ENCODE measurements at places on chromosomes 12 and 14.

DNA sequence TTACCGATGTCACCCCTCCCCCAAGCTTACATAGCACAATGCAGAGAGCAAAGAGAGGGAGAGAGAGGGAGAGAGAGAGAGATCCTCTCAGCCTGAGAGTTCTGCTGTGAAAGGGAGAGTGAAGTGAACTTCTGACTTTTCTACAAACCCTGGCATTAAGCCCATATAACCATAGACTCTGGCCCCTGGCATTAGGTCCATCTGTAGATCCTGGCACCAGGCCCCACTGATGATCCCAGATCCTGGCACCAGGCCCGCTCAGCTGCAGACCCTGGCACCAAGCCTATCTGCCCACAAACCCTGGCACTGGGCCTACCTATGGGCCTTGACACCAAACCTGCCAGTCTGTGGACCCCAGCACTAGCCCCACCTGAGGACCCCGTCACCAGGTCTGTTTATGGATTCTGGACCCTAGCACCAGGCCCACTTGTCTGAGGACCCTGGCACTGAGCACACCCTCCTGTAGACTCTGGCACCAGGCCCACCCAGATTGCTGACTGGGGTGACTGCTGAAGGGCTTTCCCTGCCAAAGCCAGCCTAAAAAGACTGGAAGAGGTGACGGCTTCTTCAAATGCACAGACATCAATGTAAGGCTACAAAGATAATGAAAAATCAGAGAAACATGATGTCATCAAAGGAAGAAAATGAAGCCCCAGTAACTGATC, 14.5 kb upstream of the KRT83 start:
- no peak for DNase-seq

- DNase-seq: no peak
These were observed 92.6 kb downstream of the RFLNA start for GRCh38 chr12:124387528-124387911.

DNA sequence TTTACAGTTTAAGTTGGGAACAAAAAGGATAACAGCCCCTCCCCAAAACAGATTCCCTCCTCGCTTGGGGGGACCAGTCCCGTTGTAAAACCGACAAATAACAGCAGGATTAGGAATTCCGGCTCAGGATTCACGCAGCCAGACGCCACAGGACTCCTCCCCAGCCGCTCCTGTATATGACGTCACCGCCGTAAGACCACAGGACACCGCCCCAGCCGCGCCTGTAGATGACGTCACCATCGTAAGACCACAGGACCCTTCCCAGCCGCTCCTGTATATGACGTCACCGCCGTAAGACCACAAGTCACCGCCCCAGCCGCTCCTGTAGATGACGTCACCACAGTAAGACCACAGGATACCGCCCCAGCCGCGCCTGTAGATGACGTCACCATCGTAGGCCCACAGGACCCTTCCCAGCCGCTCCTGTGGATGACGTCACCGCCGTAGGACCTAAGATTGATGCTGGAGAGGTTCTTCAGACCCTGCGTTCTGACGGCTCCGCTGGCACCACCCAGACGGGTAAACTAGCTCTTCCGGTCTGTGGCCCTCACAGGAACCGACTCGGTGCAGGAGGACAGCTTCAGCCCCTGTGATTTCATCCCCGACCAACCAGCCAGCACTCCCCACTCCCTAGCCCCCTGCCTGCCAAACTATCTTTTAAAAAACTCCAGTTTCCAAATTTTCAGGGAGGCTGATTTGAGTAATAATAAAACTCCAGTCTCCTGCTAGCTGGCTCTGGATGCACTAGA, 43.9 kb upstream of the FBRSL1 start:
- DNase-seq: no peak

DNA sequence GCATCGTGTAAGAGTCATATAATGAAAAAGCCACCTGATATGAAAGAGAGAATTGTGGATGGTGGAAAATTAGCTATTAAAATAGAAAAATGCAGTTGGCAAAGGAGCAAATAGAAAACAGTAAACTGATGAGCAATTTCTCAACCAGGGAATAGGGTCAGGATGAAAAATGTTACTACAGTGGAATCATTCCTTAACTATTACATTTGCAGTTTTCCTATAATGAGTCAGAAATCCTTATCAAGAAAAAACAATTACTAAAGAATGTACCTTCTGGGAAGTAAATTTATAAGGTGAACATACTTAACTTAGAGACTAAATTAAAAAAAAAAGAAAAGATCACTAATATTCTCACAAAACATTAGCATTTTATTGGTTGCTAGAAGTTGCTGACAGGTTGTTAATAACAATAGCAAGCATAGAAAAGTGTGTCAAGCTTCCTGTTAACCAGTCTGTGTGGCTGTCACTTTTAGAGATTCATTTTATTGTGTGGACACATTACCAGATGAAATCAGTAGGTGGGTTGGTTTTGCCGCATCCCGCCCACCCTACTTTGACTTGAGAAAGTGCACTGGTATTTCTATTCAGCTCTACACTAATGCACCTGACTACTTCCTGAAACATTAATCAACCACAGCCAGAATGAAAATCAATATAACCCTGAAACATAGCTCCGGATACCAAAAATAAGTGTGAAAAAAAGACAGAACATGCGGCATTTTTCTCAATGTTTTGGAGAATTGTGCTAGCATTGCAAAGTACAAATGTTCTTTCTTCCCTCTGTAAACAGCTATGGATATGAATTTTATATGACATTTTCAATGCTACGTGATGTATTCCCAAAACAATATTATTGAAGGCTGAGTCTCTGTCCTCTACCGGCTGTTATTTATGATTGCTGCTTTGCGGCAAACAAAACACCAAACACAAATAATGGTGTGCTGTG, 576.7 kb downstream of the SLC16A7 start:
- DNase-seq: no peak

DNA sequence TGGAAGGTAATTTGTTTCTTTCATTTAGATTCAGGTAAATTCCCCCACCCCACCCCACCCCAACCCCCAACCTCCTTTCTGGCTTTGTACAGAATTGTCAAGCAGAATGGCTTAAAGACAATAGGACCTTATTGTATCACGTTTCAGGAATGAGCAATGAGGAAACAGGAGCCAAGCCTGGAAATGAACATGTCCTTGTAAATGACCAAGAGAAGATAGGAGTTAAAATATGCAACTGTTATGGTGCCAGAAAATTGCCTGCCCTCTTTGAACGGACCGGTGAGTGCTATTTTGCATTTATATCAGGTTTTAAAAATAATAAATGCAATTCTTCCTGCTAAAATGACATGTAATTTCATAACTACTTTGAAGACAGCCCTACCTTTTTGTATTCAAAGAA, 141.6 kb upstream of the PELI2 start:
- no peak for DNase-seq

- no peak for DNase-seq
These were observed 255.6 kb downstream of the TTC6 start for GRCh38 chr14:37851054-37851453.

GRCh38 chr12:47302111-47302671, 222.4 kb upstream of the AMIGO2 start:
- DNase-seq: peak; percentile 37

- DNase-seq: no peak
These were observed 11.8 kb downstream of the TMCC3 start for GRCh38 chr12:94638521-94638920.

DNA sequence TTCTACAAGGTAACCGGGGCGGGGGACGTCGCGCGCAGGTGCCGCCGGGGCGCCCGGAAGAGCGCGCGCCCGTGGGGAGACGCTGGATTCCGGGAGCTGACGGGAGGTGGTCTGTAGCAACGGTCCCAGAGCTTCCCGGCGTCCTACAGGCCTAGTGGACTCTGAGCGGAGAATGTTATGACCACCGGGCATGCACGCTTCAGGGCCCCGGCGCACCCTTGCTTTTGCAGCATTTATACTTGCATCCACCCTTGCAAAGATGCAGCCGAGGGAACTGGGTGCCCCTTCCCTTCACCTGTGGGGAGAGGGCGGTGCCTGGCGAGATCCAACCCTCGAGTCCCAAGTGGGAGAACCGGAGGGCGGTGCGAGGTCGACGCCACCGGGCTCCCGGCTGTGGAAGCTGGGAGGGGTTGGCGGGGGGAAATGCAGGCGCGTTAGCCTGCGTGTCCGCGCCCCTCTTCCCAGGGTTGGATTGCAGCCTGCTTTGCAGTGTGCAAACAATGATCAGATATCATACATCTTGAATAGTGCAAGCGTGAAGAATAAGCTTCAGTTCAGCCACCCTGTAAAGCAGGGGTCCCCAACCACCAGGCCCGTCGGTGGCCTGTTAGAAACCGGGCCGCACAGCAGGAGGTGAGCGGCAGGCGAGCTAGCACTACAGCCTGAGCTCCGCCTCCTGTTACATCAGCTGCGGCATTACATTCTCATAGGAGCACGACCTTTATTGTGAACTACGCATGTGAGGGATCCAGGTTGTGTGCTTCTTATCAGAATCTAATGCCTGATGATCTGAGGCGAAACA, 576 bp downstream of the ERP29 start:
- DNase-seq: peak; percentile 34

- no peak for DNase-seq
These were observed 43.8 kb upstream of the PSMA6 start for GRCh38 chr14:35248476-35248788.

DNA sequence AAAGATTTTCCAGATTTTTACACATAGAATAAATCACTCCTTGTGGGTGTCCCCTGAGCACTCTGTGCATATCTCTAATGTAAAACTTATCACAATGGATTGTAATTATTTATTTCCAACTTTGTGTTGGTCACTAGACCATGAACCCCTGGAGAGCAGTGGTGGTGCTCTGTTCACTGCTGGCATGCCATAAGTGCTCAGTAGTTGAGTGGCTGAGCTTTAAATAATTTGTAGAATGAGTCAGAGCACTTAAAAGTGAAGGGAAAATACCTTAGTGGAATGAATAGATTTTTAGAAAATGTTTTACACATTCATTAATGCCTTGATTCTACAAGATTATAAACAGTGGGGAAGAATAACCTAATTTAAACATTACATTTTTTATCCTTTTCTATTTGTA, 6.3 kb downstream of the MGAT4C start:
- no peak for DNase-seq

GRCh38 chr14:69648480-69649451, 37.4 kb downstream of the SUSD6 start:
- peak; percentile 45 for DNase-seq

GRCh38 chr14:101808020-101808641, 46.6 kb downstream of the PPP2R5C start:
- no peak for DNase-seq

DNA sequence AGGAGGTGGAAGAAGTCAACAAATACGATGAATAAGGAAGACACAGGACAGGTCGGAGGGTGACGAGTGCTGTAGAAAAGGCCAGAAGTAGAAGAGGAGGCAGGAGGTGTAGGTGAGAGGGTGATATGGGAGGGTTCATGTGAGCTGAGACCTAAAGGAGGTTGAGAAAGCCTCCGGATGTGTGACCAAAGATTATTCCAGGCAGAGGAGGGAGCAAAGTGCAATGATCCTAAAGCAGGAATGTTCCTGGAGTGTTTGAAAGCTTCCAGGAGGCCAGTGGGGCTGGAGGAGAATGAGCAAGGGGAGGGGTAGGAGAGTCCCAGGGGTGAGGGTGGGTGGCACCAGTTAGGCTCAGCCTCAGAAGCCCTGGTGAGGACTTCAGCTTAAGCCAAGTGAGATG, 216.8 kb downstream of the SLC15A4 start:
- no peak for DNase-seq

DNA sequence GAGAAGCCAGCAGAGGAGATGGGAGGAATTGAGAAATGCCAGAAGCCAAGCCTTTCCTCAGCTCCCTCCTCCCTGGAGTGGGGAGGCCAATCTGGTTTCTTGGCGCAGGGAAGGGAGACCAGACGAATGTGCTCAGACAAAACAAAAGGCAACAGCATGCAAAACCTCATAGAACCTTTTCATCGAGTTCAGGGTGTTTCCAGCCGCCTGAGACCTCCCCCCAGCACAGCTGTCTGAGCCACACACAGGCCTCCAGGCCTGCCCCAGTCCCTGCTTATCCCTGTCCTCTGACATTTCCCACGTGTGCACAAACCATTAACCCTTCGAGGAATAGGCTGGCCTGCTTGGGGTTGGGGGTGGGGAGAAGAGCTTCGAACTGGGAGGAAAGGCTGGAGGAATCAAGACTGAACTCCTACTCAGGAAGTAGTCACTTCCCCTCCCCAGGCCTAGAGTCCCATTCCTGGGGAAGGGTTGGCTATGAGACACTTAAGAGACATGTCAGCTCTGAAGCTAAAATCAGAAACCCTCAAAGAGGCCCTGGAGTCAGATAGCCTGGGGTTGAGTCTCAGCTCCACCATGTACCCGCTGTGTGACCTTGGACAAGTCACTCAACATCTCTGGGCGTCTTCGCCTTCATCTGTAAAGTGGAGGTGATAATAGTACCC, 10.7 kb downstream of the TBX3 start:
- DNase-seq: no peak

DNA sequence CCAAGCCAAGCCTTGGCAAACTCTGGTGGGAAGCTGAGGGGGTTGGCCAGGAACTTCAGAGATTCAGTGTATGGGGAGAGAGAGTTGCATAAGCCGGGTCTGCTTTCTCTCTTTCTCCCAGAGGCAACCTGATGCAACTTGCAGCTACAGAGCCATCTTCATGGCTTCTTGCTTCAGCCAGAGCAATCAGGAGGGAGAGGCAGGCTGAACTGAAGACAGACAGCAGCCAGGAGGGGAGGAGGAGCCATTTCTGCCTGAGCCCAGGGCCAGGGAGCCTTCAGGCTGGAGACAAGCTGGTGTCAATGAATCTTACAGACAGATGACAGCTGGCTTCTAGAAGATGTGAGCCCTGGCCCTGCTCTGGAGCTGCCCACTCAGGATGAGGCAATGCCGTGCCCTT, 18.7 kb downstream of the NPC2 start:
- no peak for DNase-seq

DNA sequence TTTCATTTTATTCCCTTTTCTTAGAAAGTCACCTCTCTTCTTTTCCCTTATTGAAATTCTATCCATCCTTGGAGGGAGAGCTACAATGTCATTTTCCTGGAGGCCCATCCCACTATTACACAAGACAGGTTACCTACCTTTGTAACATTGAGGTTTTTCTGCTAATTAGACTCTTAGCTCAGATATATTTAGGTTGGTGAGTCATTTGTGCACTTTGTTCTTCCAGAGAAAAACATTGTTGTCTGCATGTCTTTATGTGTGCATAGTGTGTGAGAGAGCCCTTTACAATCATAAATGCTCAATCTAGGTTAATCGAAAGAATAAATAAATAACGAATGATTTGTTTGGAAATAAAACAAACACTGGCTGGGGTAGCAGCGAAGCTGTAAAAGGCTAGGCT, 191.8 kb downstream of the DACT1 start:
- DNase-seq: no peak

GRCh38 chr12:131007031-131007739, 53.5 kb downstream of the ADGRD1 start:
- DNase-seq: no peak
